ENCODE measurements at places on chromosomes 1 and 21.

DNA sequence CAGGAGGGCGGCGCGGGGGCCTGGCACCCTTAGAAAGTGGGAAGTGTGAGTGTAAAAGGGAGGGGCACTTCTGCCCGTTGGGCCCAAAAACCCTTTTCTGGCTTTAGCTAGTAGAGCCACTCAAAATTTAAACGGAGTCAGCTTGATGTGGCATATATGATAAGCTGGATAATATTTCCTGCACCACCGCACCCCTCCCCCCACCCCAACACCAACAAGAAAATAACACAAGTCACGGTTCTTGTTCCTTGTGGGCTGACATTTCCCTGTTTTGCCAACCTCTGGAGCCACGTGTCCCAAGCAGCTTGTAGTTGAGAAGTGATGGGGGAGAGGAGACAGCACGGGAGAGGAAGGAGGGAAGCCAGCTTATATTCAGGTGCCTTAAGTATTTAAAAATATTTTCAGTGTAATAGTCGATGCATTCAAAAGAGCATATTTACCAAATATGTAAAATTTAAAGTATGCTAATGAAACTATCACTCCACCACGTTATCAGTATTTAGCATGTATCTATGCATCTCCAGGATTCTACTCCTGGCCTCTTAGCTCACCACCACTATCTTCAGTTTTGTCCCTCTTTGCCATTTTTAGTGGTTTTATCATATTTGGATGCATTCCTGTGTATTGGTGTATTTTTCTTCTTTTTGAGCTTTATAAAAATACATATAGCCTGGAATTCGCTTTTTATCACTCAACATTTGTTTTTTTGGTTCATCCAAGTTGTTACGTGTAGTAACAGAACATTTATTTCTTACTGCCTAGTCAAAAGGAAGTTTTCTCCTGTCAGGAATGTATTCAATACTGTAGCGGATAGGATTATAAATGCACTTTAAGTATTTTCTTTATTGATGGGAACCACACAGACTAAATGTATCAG is 773 bp upstream of the DDX59 start:
- peak; percentile 34 for DNase-seq

- DNase-seq, result no peak
Observed at GRCh38 chr1:211332830-211333229, 6.2 kb downstream of the TRAF5 start.

- DNase-seq, result no peak
Observed at GRCh38 chr21:17422931-17423330, 89.9 kb upstream of the CXADR start.

DNA sequence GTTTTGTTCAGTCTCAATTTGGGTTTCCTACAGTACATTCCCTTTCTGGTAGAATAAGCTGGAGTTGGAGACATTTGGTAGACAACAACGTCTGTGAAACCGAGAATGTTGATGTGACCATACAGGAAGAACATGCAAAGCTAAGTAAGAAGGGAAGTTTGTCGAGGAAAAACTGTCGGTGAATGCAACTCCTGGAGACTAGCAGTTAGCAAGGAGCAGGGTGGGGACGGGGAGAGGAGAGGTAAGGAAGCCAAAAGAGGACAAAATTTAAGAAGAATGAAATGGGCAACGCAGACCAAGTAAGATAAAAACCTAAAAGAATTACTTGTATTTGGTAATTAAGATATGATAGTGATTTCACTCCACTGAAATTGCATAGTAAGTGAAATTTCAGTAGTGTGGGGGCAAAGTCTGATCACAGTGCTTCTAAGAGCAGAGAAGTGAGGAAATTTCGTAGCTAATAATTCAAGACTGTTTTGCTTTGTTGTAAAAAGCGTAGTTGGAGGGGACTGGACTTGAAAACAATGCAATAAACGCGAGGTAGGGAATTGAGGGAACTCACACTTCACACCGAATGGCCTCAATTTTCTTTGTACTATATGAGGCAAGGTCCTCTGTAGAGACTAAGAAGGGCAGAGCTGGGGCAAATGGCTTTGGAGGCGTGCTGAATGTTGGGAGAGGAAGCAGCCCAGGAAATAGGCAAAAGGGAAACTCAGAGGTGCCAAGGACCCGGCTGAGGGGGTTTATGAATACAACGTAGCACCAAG is 787 bp upstream of the GIPC2 start:
- no peak for DNase-seq

- DNase-seq, result no peak
Observed at GRCh38 chr1:184387069-184387475, 243 bp downstream of the C1orf21 start.

DNA sequence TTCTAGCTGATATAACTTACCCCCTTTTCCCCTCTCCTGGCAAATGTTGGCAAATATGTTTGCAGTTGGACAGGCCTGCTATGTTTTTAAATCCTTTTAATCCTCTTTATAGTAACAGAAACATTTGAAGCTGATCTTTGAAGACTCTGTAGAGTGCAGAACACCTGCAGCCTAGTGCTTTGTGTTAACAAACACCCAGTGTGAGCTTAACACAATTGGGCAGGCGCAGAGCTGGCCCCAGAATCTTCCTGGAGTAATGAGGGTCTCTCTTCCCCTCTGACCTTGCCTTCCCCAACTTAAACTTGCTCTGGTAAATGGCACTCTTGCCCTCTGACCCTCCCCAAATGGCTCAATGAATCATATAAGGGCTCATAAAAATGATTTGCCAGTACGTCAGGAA is 247.9 kb upstream of the LYPLAL1 start:
- DNase-seq, result peak; percentile 31

DNA sequence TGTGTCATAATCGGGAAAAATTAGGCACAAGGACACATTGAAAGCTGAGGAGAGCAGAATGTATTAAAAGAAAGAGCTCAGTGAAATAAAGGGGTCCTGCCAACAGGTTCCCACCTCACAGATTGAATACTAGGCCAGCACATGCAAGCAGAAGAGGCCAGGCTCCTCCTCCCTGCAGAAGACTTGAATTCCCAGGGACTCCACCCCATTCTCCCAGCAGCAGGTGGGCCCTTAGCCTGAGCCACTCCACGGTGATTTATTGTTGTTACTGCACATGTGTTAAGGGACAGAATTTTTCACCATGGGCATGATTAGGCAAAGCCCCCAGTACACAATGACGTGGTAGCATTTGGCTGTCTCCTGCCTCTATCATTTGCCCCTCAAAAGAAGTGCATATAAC is 1844.7 kb downstream of the NCAM2 start:
- no peak for DNase-seq

DNA sequence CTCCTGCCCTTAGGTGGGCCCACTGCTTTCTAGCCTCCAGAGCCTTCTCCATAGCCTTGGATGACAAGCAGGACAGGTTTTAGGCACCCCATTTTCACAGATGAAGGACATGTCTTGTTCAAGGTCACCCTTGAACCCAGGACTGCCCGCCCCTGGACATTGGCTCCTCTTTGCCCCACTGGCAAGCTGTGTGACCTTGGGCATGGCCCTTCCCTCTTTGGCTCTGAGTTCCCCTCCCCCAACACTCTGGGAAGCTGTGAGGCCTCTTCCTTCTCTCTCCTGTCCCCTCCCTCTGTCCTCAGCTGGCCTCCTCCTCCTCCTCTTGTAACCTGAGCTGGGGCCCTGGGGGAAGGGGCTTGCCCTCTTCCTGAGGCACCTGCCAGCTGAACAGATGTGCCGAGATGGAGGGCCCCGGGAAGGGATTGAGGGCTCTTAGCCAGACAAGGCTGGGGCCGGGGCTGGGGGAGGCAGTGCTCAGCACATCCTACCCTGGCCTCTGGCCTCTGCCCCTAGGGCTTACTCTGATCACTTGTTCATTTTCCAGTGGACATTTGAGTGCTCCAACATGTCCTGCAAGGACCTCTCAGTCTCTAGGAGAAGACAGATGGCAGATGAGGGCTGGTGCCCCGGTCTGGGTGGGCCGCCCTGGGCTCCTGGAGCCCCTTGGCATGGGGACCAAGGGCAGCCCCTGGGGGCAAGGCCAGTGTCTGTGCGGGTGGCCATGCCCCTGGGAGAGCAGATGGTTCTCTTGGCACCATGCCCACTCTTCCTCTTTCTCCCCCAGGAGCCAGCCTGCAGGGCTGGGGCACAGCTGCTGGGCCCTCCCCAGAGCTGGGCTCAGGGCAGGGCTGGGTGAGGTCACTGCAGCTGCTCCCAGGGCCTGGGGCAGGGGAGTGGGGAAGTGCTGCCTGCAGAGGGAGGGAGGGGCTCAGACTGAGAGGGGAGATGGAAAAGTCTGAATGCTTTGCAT is 10.7 kb downstream of the FOXO6 start:
- no peak for DNase-seq

DNA sequence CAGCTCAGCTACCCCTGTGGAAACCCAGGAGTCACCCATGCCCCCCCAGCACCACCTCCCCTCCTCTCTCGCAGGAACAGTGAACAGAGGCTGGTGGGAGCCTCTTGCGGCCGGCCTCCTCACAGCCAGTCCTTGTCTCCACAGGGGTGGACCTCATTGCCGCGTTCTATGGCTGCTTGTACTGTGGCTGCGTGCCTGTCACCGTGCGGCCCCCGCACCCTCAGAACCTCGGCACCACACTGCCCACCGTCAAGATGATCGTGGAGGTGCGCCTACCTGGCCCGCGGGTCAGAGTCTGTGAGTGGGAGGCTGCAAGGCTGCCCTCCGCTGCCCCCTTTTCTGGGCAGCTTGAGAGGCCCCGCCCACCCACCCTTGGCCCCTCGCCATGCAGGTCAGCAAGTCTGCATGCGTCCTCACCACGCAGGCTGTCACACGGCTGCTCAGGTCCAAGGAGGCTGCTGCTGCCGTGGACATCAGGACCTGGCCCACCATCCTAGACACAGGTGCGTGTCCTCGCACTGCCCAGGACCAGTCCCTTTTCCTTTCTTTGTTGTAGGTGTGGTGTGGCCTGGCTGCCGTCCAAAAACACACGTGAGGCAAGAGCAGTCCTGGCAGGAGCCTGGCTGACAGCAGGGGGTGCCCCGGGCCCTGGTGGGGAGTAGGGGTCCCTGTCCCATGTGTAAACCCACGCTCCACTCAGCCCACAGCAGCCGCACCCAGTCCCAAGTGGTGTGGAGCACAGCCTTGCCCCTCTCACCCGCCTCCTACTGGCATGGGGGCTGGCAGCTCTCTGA is 50.3 kb downstream of the S100B start:
- DNase-seq, result no peak

- DNase-seq, result no peak
Observed at GRCh38 chr21:39613041-39613934, 548 bp downstream of the B3GALT5 start.

DNA sequence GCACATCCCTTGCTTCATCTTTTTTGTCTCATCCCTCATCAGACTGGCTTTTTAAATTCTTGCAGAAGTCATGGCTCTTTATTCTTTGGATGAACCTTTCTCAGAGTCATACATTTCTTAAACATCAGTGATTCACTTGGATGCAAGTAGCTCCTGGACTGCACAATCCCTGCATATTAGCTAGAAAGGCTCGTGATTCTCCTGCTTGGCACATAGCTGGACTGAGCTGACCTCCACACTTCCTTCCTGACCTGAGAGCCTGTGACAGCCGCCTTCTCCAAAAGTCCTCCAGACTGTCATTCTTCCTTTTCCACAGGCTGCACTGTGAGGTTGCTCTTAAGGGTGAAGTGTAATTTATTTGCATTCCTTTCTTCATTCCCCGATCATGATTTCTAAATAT is 109.4 kb downstream of the RGL1 start:
- DNase-seq, result no peak

DNA sequence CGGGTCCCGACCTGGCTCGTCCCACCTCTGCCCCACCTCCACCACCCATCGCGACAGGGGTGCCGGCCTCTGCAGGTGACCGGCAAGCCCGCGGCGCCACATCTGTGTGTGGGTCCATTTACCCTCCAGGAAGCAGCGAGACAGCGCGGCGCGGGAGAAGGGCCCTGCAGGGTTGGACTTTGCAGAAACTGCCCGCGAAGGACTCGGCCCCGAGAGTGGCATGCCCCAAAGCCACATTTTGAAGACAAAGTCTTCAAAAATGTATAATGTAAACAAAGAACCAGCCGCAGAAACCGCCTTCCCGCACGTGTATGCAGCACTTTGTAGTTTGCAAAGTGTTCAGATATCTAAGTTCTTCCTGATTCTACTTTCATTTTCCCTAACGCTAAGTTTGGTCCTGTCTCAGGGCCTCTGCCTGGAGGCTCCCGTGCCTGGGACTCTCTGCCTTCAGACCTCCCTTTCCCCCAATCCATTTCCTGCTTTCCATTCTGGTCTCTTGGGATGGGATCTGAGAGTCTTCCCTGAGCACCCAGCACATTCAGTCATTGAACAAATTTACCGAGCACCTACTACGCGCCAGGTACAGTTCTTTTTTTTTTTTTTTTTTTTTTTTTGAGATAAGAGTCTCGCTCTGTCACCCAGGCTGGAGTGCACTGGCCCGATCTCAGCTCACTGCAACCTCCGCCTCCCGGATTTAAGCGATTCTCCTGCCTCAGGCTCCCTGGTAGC is 524 bp upstream of the TMCO4 start:
- DNase-seq, result no peak

DNA sequence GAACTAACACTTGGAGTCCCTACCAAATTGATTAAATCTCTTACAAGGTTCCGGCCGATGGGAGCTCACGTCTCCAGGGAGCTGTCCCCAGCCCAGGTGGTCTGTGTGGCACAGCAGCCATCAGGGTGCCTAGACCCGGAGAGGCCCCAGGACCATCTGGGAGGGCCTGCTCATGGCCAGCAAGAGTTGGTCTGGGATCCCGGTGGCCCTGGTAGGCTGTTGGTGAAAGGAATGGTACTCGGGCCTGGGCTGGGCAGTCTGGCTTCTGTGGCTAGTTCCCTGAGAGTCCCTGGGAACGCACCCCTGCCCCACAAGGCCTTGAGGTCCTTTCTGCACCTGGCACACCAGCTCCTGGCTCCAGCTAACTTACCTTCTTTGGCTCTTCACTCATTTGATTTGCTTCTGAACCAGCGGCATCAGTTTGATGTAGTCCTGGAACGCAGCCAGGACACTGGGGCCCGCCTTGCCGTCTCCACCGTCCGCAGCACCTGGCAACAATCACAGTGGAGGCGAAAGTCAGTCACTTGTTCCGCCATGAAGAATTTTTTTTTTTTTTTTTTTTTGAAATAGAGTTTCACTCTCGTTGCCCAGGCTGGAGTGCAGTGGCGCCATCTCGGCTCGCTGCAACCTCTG is 62.5 kb downstream of the SCCPDH start:
- DNase-seq, result no peak

DNA sequence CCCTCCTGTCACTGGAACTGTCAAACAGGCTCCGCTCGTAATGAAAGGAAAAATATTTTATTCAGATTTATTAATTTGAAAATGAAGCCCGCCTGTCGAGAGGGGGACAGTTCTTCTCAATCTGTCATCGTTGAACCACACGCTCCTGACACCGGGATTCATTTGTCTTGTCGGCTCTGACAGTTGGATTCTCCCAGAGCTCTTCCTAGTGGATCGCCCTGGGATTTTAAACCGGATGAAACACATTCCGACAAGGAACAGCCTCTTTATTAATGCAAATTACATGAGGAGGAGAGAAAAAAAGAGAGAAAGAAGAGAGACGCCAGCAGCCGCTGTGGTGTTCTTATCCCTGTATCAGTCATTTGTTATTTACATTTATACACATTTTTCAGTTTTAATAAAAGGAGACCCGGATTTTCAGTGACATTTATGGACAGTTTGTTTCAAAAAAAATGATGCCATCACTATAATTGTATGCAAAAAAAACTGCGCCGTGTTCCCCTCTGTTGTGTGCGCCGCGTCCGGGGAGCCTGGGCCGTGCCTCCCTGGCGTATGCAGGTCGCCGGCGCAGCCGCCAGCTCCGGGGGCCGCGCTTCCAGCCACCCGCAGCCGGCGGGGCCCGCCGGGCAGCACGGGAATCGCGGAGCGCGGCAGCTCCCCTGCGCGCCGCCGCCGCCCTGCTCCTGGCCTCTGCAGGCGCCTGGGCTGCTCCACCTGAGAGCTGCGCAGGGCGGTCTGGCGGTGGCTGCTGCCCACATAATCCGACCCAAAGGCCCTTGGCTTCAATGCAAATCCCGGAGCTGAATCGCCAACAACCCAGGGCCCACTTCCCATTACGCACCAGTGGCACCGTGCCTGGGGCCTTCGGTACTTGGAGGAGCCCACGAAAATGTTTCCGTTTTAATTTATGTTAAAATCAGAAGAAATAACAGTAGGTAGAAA is 237.9 kb upstream of the PBX1 start:
- no peak for DNase-seq

All from retinal pigment epithelial cell (primary cell).